AG04450 (cell line): ENCODE measurements at places on chromosomes 12 and 14.

DNA sequence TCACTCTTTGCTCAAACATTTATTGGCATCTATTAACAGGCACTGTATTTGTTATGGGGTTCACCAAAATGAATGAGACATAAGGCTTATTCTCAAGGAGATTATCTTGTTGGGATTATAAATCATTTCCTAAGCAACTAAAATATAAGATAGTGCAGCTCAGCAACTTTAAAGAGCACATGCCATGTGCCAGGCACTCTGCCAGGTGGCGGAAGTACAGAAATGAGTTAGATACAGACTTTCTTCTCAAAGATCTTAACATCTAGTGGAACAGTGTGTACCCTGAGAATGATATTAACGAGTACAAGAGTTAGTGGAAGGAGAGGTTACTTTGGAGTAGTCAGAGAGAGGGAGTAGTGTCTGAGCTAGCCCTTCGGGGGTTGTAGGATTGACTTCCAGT lies 28.4 kb upstream of the TOMM20L start:
- no peak for DNase-seq

DNA sequence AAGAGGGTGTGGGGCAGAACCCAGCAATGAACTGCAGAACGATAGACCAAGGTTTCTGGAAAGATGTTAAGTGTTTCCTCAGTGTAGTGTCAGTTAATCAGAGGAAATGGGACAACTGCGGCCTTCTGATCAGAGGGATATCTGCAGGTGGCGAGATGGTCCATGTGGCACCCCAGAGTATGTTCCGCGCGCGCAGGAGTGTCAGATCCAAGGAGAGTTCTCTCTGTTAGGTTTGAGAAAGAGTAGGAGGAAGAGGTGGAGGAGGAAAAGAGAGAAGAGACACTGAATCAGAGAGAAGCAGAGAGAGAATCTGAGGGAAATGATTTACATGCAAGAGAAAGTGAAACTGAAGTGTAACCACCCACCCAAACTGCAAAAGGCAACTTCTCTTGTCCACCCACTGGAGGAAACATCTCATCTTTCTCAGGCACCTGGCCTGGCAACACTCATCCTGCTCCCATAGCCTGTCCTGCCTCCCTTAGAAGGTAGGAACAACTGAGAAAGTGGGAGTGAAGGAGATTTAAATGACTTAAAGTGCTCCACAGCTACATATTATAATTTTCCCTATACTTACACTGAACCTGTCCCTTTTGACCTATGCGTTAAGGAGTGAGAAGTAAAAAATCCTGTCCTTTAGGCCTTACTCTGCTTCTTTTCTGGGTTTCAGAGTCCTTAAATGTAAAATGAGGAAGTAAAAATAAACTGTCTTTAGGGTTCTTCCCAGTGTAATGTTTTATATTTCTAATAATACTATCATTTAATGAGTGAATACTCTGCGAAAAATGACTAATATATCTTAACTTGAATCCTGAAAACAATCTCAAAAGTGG lies 6.8 kb upstream of the TESPA1 start:
- no peak for DNase-seq

DNA sequence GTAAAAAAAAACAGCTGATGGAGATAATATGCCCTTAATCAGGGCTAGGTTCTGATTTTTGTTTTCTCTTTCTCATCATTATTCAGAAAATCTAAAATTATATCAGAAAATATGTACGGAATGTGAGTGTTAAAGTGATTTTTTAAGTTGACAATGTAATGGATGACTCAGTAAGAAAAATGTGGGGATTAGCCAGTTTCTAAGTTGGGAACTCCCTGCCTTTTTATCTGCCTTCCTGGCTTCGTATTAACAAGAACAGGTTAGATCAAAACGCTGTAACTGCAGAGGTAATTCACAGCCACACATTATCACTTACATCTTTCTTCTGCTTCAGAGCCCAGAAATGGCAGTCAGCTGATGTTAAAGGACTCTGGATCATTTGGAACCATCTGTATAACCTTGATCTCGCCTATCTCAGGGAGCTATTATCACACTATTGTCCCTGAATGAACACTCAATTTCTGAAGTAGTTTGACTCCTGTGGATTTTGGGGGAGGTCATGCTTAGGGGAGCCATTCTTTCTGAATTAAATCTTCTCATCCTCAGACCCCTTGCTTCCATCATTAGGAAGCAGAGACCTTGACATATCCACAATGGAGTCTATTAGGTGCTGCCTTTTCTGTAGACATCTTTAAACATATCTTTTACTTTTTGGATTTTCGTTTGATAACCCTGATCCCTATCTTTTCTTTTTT lies 135.7 kb upstream of the SLC16A7 start:
- no peak for DNase-seq

GRCh38 chr14:100292776-100293461 lies 13.3 kb downstream of the SLC25A29 start:
- no peak for DNase-seq

GRCh38 chr14:49861699-49862088 lies 9.1 kb upstream of the NEMF start:
- peak; percentile 83 for DNase-seq

DNA sequence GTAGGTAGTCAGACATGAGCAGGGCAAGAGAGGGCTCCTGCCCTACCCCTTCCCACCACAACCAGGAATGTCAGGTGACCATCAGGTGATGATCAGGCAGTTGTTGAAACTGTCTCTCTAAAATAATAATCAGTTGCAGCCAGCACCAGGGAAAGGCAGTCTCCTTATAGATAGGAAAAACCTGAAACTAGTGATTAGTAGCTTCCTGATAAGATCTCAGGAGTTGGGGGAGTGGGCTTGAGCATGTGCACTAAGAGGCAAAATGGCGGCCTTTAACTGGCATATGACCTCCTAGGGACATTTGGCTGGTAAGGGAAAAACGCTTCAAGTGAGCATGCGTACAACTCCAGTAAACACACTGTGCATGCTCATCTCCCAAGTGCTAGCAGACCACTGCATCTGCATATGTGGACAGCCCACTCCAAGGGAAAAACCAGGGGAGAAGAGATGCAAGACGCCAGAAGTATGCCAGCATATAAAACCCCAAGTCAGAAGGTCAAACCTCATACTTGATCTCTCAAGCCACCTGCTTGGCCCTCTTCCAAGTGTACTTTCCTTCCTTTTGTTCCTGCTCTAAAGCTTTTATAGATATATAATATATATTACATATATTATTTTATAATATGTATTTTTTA lies 37.1 kb downstream of the TGFB3 start:
- no peak for DNase-seq

DNA sequence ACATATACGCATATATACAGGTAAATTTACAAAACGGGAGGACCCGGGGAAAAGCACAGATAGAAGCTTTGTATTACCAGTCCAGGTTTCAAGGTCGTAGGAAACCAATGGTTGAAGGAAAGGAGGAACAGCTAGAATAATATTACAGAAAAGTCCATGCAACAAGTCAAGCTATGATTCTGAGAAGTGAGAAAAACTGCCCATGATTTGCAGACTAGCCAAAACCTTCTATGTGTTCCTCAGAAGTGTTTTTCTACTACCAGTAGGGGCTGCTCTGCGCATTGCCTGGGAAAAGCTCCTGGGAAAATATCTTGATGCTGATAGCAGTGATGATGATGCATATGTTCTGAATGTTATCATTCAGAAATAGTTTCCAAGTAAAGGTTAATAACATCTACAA lies 2.2 kb downstream of the PDZRN4 start:
- no peak for DNase-seq

GRCh38 chr12:55745361-55746173 lies 2.6 kb downstream of the GDF11 start:
- DNase-seq = no peak

DNA sequence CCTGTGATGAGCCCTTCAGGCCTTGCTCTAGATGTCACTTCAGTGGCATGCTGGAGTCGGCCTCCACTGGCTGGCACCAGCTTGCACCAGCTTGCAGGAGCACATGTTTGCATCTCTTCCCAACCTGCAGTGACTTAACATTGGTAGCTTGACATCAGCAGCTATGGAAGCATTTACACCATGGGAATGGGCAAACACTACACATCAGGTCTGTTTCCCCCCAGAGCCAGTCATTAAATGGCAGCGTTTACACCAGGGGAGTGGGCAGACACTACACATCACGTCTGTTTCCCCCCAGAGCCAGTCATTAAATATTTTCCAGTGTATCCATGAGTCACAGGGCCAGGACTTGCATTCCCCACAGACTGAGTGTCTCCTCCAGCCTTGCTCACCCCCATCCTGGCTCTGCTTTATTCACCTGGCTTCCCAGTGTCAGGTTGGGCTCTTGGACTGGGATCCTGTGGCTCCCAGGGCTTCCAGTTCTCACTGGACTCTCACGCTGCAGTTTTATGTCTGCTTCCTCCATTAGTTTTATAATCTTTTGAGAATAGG lies 51.6 kb upstream of the VRK1 start:
- no peak for DNase-seq

DNA sequence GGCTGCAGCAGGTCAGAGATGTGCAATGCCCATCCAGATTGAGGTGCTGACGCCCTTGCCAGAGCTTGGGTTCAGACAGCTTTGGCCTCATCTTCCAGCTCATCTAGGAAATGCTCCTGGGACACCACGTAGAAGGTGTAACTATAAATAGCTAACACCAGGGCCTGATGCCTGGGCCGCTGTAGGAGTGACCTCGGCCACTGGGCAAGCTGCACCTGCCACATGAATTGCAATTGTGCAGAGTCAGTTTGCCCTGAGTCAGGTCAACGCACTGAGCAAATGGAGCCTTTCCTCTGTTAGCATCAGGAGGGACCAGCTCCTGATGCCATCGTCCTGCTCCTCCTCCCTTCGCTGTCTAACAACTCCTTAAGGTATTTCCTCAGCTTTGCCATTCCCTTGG lies 17.4 kb upstream of the DNM1L start:
- no peak for DNase-seq

DNA sequence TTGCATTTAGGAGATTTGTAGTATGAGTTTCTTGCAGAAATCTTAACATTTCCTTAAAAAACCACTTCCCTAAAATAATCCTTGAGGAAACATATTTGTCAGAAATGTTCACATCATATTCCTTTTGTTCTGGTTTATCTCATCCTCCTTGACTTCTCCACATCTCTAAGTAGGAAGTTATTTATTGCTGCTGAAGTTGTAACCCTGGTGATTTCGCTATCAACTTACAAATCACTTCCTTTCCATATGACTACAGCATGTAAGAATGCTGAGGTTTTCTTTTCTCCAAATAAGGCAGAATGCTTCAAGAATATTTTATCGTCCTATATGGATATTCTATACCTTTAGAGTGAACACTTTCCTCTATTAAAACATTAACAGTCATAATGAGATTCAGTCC lies 751.7 kb downstream of the NRXN3 start:
- peak; percentile 49 for DNase-seq

- no peak for DNase-seq
These were observed 231.4 kb upstream of the RTL1 start for GRCh38 chr14:101134851-101135433.

- no peak for DNase-seq
These were observed 319.9 kb downstream of the CACNA1C start for GRCh38 chr12:2372735-2373134.

GRCh38 chr12:90456248-90456647 lies 498.7 kb downstream of the CCER1 start:
- DNase-seq = no peak

DNA sequence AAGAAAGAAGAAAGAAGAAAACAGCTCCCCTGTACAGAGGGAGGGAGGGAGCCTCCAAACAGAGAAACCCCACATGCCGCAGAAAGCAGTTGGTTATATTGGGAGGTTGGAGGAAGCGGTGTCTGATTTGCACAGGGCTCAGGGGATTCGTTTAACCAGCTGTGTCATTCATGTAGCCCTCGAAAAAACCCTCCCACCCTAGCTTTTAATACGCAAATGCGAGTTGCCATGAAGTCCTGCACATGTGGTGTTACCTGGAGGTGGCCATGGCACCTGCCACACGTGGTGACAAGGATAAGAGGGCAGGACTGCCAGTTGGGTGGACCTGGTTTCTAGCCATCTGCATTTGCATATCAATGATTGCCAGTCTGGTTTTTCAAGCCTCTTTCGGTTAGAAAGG lies 40.9 kb downstream of the TMEM30B start:
- DNase-seq = no peak
